AG20443 (cell line): ENCODE measurements at places on chromosomes 5 and 9.

GRCh38 chr5:57692582-57693487 is 210.2 kb upstream of the ACTBL2 start:
- peak; percentile 91 for DNase-seq

GRCh38 chr9:95586326-95586725 is 69.6 kb upstream of the PTCH1 start:
- no peak for DNase-seq

GRCh38 chr5:43572357-43572756 is 15.5 kb upstream of the PAIP1 start:
- no peak for DNase-seq

DNA sequence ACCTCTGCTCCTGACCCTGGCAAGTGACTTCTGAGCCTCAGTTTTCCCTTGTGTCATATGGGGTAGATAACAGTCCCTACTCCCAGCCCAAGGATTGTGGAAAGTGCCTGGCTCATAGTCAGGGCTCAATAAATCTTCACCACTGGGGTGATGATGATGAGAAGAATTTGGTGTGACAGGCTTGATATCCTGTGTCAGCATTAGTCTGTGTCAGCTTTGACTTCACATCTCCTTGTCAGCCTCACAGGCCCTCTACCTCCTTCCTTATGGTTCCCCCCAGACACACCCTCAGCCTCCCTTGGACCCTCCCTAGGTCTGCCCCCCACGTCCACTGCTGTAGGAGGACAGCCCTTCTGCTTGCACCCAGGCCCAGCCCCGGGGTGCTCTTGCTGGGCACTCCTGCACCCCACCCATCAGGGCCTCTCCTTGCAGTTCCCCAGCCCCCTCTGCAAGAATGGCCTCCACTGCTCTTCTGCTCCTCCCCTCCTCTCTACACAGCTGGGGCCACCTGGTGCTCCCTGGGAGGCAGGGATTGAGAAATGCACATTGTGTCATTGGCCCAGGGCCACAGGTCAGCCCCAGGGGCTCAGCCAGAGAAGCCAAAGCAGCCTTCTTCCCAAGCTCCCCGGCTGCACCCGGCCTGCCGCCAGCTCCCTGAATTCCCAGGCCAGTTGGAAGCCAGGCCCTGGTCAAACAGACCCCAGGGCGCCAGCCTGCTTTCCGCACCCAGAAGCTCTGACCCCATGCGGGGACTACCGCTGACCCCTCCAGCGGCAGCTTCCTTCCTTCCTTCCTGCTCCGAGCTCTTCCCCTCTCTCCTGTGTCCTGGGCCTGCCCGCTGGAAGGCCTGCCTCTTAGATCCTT is 7.7 kb downstream of the FGFR4 start:
- DNase-seq: peak; percentile 63

DNA sequence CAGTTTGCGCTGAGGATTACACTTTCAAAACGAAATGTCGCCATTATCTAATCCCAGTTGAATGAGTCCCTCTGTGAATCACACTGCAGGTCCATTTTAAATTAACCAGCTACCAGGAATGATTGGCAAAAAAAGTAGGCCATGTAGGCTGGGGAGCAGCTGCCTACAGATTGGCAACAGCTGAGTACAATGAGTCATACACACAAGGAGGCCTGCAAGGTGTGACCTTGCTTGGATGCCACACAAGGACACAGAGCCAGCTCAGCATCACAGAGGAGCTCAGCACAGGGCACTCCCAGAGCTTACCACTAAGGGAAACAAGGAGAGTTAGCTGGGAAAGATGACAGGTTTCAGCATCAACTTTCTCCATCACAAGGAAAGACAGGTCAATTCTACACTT is 12.9 kb downstream of the HAVCR1 start:
- no peak for DNase-seq

- no peak for DNase-seq
Observed at GRCh38 chr5:151534350-151534749, 56.8 kb downstream of the FAT2 start.

- DNase-seq: no peak
Observed at GRCh38 chr5:3715062-3715461, 119.4 kb downstream of the IRX1 start.

DNA sequence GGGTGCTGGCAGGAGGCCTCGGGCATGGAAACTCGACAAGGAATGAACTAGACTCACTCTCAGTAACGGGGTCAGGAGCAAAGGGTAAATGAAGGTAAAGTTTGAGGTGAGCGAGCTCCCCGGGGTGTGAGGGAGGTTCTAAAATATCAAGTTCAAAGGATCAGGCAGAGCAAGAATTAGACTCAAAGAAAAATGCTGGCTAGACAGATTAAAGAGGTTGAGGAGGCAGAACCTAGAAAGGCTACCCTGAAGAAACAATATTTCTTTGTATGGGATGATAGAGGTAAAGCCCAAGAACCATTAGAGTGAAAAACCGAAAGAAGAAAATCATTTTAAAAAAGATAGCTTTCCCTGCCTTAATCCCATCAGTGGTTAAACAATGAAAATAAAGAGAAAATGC is 386.7 kb upstream of the MEF2C start:
- no peak for DNase-seq

DNA sequence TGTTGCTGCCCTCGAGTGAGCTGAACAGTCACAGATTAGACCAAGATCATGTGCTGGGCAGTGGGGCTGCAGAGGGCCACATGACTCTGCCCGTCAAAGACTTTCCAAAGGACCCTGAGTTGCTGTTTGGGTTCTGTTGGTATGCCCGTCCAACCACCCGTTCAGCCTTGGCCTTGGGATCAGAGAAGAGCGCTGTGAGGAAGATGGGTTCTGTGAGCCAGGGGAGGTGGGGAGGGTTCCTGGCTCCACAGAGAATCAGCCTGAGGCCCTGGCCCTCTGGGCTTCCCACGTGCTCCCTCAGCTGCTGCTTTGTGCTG is 72.6 kb downstream of the RGS3 start:
- no peak for DNase-seq

DNA sequence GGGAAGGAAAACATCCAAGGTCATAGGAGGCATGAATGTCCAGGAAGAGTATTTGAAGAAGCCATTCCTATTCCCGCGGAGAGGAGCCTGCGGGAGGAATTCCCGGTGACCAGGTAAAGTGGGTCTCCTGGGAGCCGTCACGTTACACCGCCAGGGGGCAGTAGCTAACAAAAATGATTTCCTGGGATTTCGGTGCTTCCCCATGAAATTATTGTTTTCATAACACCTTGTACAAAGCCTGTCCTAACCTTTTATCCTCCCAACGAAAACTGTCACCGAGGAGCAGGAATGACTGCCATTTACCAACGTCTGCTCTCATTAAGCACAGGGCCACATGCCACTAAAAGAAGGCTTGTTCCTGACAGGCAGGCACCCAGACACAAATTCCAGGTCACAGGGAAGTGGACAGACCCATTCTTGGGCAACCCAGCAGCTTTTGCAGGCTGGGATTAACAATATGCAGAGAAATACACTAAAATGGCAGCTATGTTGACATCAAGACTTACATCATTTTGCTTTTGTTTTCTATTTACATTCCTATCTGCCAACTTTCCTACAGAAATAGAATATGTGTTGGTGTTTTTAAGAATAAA is 41.2 kb upstream of the CTSL start:
- peak; percentile 75 for DNase-seq

DNA sequence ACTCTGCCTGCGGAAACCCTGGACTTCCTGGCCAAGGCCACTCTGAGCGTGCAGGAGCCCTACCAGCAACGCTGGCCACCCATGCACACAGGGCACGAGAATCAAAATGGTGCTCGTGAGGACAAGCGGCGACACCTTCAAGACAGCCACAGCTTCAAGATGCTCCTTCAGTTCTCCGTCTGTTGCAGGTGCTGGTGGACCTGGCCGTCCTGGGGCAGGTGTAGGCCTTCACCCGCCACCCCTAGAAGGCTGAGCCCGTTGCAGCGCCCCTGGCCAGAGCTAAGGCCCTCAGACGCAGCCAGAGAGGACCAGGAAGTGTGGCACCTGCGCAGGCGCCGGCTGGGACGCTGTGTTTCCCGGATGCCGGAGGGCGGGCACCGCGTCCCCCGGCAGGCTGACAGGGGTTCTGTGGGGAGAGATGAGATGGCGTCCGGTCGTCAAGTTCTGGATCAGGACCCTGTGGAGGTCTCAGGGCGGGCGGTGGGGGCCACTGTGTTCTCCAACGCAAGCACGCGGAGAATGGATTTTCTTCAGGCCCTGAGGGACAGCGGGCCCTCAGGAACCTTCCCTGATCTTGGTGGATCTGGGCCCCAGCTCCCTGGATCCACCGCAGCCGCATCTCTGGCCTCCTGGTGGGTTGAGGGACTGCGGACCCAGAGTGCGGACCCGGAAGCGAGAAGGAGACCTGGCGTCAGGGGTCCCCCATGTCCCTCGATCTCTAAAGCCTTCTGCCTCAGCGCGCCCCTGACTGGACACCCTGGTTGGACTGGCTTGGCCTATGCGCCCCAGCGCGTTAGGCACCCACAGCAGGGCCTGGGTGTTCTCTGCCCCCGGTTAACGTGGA is 1770.8 kb upstream of the CDH9 start:
- peak; percentile 4 for DNase-seq

GRCh38 chr5:10306806-10307205 is 896 bp downstream of the CMBL start:
- no peak for DNase-seq

DNA sequence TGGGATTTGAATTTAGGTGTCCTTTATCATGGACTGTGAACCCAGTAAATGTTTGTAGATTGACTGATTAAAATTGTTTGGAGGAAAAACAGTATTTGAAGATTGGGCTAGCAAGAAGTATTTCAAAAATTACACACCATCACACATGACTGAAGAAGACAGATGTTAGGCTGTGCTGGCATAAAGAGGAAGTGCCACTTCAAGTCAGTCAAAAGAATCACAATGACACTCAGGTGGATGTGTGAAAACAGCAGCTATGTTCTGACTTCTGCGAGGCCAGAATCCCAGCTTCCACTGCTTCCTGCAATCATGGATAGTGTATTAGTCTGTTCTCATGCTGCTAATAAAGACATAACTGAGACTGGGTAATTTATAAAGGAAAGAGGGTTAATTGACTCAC is 393.3 kb downstream of the DMRT2 start:
- DNase-seq: no peak

DNA sequence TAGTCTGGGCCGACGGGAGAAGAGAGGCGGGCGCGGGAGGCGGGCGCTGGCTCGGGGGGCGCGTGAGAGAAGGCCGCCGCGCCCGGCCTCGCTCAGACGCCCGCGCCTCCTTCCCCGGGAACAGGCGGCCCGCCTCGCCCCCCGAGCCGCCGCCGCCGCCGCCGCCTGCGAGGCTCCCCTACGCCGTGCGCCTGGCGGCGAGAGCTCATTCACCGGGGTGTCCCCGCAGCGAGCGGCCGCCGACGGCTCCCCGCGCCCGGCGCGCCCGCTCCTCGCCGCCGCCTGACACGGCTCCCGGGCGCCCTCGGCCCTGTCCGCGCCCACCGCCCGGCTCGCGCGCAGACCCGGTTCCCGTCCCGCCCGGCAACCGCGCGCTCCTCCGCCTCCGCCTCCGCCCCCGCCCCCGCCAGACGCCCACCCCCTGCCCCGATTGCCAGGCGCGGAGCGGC is at the start of gene GNAQ:
Gene GNAQ (minus strand): TSS at position 368 of the 449 bp plus-strand sequence. CDS start 576 bp downstream, outside the sequence.
- peak; percentile 52 for DNase-seq

- peak; percentile 65 for DNase-seq
Observed at GRCh38 chr5:130141659-130142320, 237.5 kb downstream of the CHSY3 start.

DNA sequence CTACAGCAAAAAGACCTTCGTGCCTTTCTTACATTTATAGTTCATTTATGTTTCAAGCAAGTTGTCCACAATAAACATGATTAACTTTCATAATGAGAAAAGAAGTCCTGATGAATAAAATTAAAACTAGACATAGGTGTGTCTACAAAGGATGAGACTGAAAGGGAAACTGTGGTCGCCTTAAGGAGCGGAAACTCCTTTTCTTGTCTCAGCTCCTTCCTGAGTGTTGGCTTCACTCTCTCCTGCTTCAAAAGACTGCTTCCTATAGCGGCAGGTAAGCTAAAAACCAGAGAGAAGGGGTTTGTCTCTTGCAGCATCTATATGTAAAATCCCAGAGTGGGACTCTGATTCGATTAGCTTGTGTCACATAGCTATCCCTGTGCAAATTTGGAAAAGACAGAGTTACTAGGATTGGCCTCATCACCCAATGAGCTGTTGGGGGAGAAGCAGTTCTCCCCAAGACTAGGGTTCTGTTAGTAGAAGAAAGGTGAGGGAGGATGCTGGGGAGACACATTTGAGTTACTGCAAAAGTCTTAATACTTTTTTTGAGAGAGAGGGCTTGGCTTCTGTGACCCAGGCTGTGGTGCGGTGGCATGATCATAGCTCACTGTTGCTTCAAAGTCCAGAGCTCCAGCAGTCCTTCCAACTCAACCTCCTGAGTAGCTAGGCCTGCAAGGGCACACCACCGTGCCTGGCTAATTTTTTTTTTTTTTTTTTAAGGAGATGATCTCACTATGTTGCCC is 16.8 kb upstream of the CTSL start:
- no peak for DNase-seq

- DNase-seq: no peak
Observed at GRCh38 chr9:96615411-96615810, 4.2 kb downstream of the CDC14B start.

DNA sequence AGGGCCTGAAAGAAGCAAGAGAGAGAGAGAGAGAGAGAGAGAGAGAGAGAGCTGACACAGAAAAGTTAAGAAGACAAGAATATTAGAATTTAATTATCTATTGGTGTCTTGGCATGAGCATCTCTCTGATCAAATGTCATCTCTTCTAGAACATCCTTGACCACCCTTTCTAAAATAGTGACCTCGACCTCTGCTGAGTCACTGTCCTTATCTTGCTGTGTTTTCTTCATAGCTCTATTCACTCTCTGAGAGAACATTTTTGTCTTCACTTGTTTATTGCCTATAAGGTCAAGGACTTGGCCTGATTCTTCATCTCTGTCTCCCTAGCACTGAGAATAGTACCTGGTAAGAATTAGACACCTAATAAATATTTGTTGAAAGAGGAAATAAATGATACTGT is 383.8 kb upstream of the RPS23 start:
- no peak for DNase-seq

DNA sequence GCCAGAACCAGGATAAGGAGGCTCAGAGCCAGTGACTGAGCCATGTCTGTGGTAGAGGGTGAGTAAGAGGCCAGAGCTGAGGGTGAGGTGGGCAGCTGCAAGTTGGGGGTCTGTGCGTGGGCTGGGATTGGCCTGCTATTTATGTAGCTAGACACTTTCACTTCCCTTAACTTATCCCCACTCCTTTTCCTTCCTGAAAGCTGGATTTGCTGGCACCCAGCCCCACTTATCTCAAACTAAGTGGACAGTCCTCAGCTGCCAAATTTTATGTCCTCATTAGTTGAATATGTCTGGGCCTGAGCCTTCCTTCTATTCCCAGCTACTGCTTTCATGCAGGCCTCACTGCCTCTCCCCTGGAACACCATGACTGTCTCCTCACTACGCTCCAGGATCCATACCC is at the start of gene CCL21:
Gene CCL21 (minus strand): TSS at position 114 of the 400 bp plus-strand sequence. CDS start 70 bp downstream, at position 44.
- DNase-seq: no peak

DNA sequence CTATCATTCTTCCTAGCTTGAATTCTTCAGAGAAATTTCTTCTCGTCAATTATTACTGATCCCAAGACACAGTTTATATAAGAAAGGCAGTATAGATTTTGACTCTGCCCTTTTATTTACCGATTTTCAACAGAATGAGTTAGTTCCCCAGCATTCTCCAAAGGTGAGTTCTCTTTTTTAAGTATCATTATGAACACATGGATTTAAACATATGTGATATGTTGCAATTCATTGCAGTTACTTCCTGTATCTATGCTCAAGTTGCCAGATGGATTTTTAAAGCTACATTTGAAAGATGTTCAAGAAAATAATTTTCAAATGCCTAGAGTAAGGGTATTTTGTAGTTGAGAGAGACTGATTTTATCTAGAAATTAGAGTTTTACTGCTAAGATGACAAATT is 8.4 kb downstream of the WDR41 start:
- no peak for DNase-seq

- DNase-seq: peak; percentile 40
Observed at GRCh38 chr5:126373375-126374108, 49.7 kb upstream of the GRAMD2B start.
